GM23338 (cell line): ENCODE measurements at places on chromosomes 3 and 15. TPM values are rescaled to one million over a fixed set of nuclear protein-coding genes. Genes with fewer than 3 reads are reported as not detected.

Gene ADGRG7
- not detected in 2 replicates for total RNA-seq

Gene CEMIP
- 2.1 and 4.1 TPM in 2 replicates for total RNA-seq

Gene BCHE
- total RNA-seq = 0.58 and 0.73 TPM in 2 replicates

Gene LCMT2
- total RNA-seq = 6.0 and 7.1 TPM in 2 replicates

Gene NTRK3
- 3.1 and 5.4 TPM in 2 replicates for total RNA-seq

Gene ZNF860
- 12.4 and 14.7 TPM in 2 replicates for total RNA-seq

Gene LINS1
- 11.1 and 15.4 TPM in 2 replicates for total RNA-seq

Gene RBP2
- total RNA-seq = not detected in 2 replicates

Gene RFX7
- 33.6 TPM in 2 replicates for total RNA-seq

Gene ABCC5
- 38.5 and 39.9 TPM in 2 replicates for total RNA-seq

Gene ALG1L2
- not detected in 2 replicates for total RNA-seq

DNA sequence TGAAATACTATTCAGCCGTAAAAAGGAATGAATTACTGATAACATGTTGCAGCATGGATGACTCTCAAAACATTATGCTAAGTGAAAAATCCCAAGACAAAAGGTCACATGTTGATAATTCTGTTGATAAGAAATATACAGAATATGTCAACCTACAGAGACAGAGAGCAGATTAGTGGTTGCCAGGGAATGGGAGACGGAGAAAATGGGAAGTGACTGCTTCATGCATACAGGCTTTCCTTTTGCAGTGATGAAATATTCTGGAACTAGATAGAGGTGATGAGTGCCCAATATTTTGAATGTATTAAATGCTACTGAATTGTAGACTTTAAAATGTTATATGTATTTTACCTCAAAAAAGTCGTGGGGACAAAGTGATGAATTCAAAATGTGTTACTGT lies 56.2 kb downstream of the ABHD2 start:
- no peaks in the 10 kb centered on the region for H3K27me3 ChIP-seq
- H3K4me1 ChIP-seq = peaks cover 5% of the 10 kb centered on the region; the same call in 1 of the 2 replicates
- no peak for DNase-seq

DNA sequence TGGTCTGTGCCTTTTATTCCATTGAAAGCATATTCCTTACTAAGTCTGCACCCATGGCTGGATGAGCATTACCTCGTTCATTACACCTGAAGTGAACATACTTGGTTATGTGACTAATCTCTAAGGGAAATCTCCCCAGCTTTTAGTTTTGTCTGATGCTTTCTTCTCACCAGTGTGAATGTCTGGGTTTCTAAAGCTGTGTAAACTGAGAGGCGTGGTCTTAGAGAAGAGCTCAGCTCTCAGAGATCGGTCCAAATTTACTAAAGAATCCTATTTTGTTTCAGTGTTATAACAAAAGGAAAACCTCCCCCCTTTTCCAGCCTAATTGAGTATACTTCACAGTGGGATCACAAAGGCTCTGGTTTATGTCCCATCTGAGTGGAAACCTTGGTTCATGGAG lies 352.3 kb downstream of the PTPRG start:
- no peaks in the 10 kb centered on the region for H3K27me3 ChIP-seq
- no peak overlapping the region for H3K4me3 ChIP-seq
- no peak for DNase-seq
- peaks cover 71% of the 10 kb centered on the region for H3K4me1 ChIP-seq
- H3K27ac ChIP-seq = no peak overlapping the region

GRCh38 chr15:101615986-101616848 lies 36.0 kb downstream of the TM2D3 start:
- peaks cover 8% of the 10 kb centered on the region for H3K4me1 ChIP-seq
- H3K4me3 ChIP-seq = peak overlapping the region; percentile 45
- peak; percentile 88 for DNase-seq
- no peak overlapping the region for H3K27ac ChIP-seq
- H3K27me3 ChIP-seq = no peaks in the 10 kb centered on the region

DNA sequence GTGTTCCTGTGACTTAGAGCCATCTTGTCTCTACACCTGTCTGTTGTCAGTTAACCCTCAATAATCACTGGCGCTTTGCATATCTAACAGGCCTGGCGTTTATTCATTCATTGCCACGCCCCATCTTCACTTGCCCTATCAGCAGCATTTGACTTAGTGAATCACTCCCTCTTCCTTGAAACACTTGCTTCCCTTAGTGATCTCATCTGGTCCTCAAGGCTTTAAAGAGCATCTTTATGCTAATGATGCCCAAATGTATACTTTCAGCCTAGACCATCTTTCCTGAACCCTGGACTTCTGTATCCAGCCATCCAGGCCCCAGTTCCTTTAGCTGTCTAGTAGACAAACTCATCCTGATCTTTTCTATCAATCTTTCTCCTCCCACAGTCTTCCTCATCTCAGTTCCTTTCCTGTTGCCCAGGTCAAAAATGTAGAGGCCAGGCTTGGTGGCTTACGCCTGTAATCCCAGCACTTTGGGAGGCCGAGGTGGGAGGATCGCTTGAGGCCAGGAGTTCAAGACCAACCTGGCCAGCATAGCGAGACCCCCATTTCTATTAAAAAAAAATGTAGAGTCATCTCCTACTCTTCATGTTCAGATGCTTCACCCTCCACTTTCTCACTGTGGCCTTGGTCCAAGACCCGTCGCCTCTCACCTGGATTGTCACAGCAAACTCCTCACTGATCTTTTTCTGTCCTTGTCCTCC lies 1.4 kb upstream of the IGDCC4 start:
- H3K4me3 ChIP-seq = peak overlapping the region; percentile 84; the same call in 1 of the 2 replicates
- H3K27ac ChIP-seq = no peak overlapping the region
- peaks cover 25% of the 10 kb centered on the region for H3K4me1 ChIP-seq
- H3K36me3 ChIP-seq = no peaks in the 10 kb centered on the region
- peaks cover 34% of the 10 kb centered on the region for H3K27me3 ChIP-seq

DNA sequence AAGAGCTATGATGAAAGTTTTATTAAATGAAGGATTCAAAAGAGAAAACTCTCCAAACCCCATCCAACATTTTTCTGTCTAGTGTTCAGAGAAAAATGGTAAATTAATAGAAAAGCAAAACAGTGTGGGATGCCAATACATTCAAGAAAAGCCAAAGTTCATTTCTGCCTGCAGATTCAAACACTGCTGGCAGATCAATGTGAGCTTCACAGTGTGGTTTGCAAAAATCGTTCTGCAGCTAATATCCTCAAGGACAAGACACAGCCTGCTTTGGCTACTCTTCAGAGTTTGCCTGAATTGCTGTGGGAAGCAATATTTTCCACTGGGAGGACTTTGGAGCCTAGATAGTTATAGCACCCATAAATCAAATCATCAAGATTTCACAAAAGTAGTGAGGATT lies 619.9 kb upstream of the SUCLG2 start:
- H3K27me3 ChIP-seq = no peaks in the 10 kb centered on the region
- no peaks in the 10 kb centered on the region for H3K4me1 ChIP-seq
- no peaks in the 10 kb centered on the region for H3K36me3 ChIP-seq
- no peak overlapping the region for H3K27ac ChIP-seq

GRCh38 chr15:78734451-78735064 lies 76.7 kb downstream of the ADAMTS7 start:
- H3K27me3 ChIP-seq = no peaks in the 10 kb centered on the region
- no peak for DNase-seq
- H3K36me3 ChIP-seq = no peaks in the 10 kb centered on the region
- no peaks in the 10 kb centered on the region for H3K4me1 ChIP-seq

GRCh38 chr3:29083676-29084075 lies 197.2 kb upstream of the RBMS3 start:
- H3K4me1 ChIP-seq = no peaks in the 10 kb centered on the region
- no peak for DNase-seq
- H3K27ac ChIP-seq = no peak overlapping the region
- H3K27me3 ChIP-seq = no peaks in the 10 kb centered on the region

DNA sequence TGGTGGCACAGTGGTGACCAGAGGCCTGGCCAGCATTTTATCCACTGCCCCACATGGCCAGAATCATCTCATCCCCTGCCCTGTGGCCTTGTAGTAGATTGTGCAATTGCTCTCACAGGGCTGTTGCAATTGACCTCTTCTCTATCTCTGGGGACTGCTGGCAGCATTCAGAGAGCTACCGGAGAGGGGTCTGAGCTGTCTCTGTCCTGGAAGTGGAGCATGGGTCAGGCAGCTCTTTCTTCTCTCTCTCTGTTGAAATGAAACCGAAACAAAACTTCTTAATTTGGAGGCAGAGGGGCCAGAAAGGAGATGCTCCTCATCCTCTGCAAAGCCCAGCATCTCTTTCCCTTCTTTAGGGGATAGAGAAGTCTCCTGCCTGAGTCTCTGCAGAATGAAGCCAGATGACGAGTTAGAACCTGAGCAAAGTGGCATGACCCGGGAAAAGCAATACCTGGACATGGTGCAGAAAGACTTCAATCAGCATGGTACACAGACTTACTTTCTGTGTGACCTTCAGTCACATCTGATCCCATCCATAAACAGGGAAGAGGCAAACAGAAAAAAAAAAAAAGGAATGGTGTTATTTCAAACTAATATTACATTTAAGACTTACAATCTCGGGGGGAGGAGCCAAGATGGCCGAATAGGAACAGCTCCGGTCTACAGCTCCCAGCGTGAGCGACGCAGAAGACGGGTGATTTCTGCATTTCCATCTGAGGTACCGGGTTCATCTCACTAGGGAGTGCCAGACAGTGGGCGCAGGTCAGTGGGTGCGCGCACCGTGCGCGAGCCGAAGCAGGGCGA lies 144.5 kb upstream of the BCL6 start:
- H3K27me3 ChIP-seq = no peaks in the 10 kb centered on the region
- H3K36me3 ChIP-seq = no peaks in the 10 kb centered on the region; the same call in 1 of the 2 replicates
- peak overlapping the region; percentile 29 for H3K4me3 ChIP-seq
- DNase-seq = no peak
- no peaks in the 10 kb centered on the region for H3K4me1 ChIP-seq

- no peak overlapping the region for H3K4me3 ChIP-seq
- H3K27me3 ChIP-seq = no peaks in the 10 kb centered on the region
- no peak overlapping the region for H3K27ac ChIP-seq
- no peak for DNase-seq
Measured at GRCh38 chr3:50444213-50444612, 59.2 kb downstream of the CACNA2D2 start.

DNA sequence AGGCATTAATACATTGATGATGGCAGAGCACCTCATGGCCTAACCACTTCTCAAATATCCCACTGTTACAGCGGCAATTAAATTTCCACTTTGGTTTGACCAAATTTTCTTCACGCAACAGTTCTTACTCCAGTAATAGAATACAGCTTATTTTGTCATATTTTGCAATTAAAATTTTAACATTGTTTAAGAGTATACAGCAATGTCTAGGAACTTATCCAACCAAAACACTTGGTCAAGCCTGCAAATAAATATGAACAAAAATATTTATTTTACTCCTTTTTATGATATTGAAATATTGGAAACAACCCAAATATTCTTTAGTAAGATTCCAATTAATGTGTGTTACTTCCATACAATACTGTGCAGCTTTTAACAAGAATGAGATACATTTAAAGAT lies 45.3 kb upstream of the C3orf80 start:
- H3K4me3 ChIP-seq = no peak overlapping the region
- H3K27ac ChIP-seq = no peak overlapping the region
- H3K27me3 ChIP-seq = no peaks in the 10 kb centered on the region
- no peak for DNase-seq
- H3K36me3 ChIP-seq = no peaks in the 10 kb centered on the region
- H3K4me1 ChIP-seq = no peaks in the 10 kb centered on the region

DNA sequence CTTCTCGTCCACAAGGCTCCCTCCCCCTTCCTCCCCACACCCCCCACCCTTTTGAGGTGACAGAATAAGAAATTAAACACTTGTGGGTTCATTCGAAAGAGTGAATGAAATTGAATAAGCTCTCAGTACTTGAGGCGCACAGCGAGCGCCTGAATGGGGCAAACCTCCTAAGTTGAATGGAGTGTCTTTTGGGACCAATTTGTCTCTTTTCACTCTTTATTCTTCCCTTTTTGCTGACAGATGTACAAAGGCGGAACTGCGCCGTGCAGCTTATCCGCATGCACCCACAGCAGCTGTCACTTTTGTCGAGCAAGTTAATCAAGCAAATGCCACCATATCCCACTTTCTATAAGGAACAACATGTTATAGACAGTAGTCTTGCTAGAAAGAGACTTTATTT lies 47.9 kb upstream of the FEZF2 start:
- H3K36me3 ChIP-seq = no peaks in the 10 kb centered on the region
- H3K27me3 ChIP-seq = no peaks in the 10 kb centered on the region
- H3K27ac ChIP-seq = no peak overlapping the region

GRCh38 chr3:146067048-146067447 lies 93.9 kb downstream of the PLOD2 start:
- no peak overlapping the region for H3K27ac ChIP-seq
- no peak for DNase-seq
- H3K36me3 ChIP-seq = no peaks in the 10 kb centered on the region
- H3K27me3 ChIP-seq = no peaks in the 10 kb centered on the region

DNA sequence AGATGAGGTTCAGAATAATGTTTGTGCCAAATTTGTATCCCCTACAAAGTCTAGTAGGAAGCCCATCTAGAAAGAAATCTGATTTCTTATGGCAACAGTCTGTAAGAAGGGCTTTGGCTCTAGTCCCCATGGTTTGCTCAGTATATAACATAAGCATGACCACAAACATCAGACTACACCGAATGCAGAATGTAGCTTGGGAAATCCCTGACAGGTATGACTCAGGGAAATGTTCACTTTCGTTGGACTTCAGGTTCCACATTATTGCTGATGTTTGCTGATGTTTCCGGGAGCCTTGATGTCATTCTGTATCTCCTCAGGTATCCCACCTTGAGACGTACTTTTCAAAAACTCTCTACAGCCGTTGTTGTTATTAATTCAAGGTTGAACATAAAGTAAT lies 304.4 kb upstream of the TGFBR2 start:
- H3K36me3 ChIP-seq = no peaks in the 10 kb centered on the region
- no peaks in the 10 kb centered on the region for H3K4me1 ChIP-seq
- no peak for DNase-seq
- no peak overlapping the region for H3K4me3 ChIP-seq

DNA sequence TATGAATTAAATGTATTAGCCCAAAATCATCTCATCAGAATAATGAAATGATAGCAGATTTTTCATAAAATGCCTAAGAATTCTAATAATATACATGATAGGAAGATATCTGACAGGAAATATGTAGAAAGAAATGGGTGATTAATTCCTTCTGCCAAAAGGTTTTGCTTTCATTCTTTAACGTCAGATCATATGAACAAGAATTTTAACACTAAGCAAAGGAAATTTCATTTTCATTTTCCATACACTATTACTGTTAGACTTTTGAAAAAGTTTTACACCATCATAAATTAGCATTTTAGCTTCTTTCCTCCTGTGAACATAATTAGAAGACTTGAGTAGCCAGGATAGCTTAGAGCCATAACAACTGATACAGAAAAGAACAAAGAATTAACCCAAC lies 1099.9 kb downstream of the NSUN3 start:
- no peak overlapping the region for H3K27ac ChIP-seq
- DNase-seq = no peak
- H3K4me1 ChIP-seq = peaks cover 5% of the 10 kb centered on the region; the same call in 1 of the 2 replicates
- H3K36me3 ChIP-seq = no peaks in the 10 kb centered on the region
- no peaks in the 10 kb centered on the region for H3K27me3 ChIP-seq
